ENCODE measurements at places on chromosomes 1 and 21.

DNA sequence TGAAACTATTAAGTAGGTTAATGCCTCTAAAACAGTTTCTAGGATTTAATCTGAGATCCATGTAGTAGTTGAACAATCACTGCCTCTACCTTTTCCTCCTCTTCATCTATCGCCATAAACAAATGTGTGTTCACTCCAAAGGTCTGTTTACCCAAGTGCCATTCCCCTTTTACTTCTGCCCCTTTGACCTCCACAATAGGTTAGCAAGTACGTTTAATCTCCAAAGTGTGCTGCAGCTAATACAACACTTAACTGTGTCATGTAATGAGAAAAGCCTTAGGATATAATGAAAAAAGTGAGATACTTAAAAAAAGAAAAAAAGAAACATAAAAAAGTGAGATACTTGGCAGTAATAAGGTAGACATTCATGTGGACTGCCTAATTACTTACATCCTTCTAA lies 28.2 kb downstream of the GPBP1L1 start:
- DNase-seq, result no peak

DNA sequence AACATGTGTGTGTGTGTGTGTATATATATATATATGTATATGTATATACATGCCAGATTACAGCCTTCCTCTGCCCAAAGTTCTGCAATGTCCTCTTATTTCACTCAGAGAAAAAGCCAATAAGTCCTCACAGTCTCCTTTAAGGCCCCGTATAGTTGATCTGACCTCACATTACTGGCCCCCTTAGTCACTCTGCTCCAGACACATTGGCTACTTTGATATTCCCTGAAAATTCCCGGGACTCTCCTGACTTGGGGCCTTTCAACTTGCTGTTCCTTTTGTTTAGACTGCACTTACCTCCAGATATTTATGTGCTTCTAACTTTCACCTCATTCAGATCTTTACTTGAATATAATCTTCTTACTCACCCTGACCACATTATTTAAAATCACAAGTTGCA lies 4.2 kb upstream of the BSDC1 start:
- DNase-seq, result no peak

GRCh38 chr1:1434824-1435105 lies 725 bp upstream of the VWA1 start:
- DNase-seq, result no peak

DNA sequence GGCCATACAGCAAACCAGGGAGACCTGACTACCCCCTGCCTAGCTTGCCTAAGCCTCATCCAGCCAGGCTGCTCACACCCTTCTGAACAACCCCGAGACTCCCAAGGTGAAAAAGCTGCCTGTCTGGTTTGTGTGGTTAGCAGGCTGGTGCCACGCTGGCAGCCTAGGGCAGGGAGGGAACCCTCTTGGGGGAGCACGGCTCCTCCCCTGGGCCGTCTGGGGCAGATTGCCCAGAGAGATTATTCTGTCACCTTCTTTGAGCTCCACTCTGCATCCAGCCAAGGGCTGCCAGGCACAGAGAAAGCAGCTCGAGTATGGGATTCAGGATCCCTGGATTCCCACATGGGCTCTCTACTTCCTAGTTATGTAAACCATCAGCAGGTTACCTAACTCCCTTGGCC lies 27.5 kb upstream of the TCEA3 start:
- DNase-seq, result no peak

GRCh38 chr1:6134741-6135510 lies 45.2 kb downstream of the CHD5 start:
- DNase-seq, result no peak

All from cerebellar cortex (tissue), 1 donor.